Brain microvascular endothelial cell (primary cell): ENCODE measurements at places on chromosomes 1 and 21.

- DNase-seq, result no peak
Observed at GRCh38 chr1:184965944-184966860, 8.1 kb downstream of the NIBAN1 start.

- DNase-seq, result no peak
Observed at GRCh38 chr1:62304515-62304914, 14.7 kb downstream of the KANK4 start.

GRCh38 chr1:65310078-65310587 lies 790 bp downstream of the DNAJC6 start:
- peak; percentile 9 for DNase-seq

- DNase-seq, result no peak
Observed at GRCh38 chr1:155037043-155037442, 3.4 kb downstream of the DCST1 start.

- DNase-seq, result no peak
Observed at GRCh38 chr1:243435836-243436235, 180.0 kb downstream of the SDCCAG8 start.

GRCh38 chr1:71834601-71835441 lies 447.5 kb downstream of the NEGR1 start:
- DNase-seq, result no peak

DNA sequence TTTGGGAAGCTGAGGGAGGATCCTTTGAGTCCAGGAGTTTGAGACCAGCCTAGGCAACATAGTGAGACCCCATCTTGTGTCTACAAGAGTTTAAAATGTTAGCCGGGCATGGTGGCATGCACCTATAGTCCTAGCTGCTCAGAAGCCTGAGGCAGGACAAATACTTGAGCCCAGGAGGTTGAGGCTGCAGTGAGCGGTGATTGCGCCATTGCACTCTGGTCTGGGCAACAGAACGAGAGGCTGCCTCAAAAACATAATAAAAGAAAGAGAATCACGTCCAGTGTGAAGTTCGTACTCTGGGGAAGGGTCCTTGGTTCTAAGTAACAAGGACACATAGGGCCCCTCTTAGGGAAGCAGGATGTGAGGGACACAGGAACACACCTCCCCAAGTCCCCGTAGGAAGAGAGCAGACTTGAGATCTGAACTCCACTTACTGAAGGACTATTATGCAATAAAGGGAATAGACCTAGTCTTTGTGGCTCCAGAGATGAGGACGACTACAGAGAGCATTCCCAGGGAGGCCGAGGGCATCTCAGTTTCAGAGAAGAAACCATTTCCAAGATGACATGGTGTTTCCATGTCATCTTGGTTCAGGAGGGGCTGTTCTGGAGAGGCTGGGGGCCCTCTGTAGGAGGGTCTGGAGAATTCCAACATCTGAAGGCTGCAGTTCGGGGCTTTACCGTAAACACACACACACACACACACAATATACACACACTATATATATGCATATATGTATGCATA lies 10.8 kb upstream of the ENO1 start:
- DNase-seq, result no peak

DNA sequence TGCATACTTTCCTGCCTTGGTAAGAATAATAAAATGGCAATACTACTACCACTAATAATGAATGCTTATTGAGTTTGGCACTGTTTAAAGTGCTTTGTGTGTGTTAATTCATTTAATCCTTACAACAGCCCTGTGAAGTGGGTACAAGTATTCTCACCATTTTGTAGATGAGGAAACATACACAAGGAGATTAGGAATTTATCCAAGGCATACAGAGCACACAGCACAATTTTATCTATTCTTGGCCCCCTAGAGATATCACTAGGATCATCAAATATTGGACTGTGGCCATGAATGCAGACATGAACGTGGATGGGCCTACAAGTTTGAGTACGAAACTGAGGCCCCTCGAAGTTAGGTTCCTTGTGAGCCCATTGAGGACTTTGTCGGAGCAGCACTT lies 39.5 kb downstream of the TENT5C start:
- no peak for DNase-seq

- DNase-seq, result no peak
Observed at GRCh38 chr1:17924578-17924977, 169.4 kb downstream of the ACTL8 start.

DNA sequence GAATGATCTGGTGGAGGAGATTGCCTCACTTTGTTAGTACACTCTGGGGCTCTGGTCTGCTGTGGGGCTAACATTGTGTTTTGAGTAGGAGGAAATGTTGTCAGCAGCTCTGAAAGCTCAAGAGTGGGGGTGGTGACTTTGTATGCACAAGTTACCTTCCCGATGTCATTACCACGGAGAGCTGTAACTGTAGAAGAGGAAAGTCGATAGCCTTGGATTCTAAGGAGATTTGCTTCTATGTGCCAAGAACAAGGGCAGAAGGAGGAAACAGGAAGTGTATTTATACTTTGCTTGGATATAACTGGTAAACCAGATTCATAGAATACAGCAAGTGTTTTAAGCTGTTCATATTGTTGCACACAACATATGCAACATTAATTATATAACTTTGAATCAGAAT lies 196.1 kb downstream of the AMY1C start:
- DNase-seq, result no peak

GRCh38 chr1:232382671-232383070 lies 247.3 kb downstream of the SIPA1L2 start:
- DNase-seq, result no peak

- no peak for DNase-seq
Observed at GRCh38 chr1:65063025-65063424, 85.0 kb upstream of the AK4 start.

DNA sequence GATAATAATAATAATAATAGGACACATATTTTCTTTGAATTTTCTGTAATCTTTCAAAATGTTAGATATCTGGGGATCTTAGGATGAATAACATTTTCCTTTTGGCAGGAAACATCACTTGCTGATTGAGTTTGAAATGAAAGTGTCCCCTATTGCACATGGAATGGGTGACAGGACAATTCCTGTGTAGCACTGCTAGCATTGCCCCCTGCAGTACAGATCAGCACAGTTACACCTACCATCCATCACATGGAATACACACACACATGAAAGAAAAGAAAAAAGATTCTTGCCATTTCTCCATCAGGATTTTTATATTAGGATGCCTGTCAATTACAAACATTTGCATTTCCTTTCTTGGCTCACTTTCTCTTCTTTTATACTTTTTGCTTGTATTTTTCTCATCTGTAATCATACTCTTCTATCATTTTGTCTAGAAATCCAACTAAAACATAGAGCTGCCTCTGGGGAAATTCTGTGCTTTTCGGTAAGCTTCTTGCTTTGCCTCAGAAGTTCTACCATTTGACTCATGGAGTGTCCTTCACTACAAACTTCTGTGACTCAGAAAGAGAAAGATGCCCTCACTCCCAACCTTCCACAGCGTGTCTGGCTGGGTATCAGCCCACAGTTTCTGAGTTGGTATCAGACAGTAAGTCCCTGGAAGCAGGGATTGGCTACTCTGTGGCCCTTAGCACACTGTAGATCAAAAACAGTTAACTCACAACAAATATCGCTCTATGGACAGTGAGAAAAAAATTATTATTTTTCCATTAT lies 641.2 kb downstream of the PTPRC start:
- DNase-seq, result peak; percentile 46

DNA sequence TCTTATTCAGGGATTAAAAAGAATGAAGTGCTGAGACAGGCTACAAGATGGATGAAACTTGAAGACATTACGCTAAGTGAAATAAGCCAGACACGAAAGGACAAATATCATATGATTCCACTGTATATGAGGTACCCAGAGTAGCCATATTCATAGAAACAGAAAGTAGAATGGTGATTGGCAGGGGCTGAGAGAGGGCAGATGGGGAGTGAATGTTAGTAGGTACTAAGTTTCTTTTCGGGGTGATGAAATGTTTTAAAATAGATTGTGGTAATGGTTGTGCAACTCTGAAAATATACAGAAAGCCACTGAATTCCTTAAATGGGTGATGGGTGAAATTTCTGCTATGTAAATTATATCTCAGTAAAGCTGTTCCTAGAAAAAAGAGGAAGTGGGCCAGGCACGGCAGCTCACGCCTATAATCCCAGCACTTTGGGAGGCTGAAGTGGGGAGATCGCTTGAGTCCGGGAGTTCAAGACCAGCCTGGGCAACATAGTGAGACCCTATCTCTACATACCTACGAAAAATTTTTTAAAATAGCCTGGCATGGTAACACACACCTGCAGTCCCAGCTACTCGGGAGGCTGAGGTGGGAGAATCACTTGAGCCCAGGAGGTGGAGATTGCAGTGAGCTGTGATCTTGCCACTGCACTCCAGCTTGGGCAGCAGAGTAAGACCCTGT lies 15.9 kb downstream of the SLC27A3 start:
- DNase-seq, result peak; percentile 70

DNA sequence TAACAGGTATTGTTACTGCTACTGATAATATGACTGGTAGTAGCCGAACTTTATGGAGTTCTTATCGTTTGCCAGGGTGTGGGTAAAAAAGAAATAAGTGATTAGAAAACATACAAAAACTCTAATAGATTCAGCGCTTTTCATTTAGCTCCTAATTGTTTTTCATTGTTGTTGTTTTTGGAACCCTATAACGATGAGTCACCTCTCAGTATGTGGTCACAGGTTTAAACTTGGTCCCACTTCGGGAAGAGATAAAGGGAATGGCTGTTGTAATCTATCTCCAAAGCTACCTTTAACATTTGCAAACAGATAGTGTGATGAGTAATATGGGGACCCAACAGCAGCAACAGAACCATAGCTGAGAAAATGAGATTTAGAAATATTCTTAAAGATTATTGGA lies 62.7 kb upstream of the BCL10 start:
- peak; percentile 66 for DNase-seq

DNA sequence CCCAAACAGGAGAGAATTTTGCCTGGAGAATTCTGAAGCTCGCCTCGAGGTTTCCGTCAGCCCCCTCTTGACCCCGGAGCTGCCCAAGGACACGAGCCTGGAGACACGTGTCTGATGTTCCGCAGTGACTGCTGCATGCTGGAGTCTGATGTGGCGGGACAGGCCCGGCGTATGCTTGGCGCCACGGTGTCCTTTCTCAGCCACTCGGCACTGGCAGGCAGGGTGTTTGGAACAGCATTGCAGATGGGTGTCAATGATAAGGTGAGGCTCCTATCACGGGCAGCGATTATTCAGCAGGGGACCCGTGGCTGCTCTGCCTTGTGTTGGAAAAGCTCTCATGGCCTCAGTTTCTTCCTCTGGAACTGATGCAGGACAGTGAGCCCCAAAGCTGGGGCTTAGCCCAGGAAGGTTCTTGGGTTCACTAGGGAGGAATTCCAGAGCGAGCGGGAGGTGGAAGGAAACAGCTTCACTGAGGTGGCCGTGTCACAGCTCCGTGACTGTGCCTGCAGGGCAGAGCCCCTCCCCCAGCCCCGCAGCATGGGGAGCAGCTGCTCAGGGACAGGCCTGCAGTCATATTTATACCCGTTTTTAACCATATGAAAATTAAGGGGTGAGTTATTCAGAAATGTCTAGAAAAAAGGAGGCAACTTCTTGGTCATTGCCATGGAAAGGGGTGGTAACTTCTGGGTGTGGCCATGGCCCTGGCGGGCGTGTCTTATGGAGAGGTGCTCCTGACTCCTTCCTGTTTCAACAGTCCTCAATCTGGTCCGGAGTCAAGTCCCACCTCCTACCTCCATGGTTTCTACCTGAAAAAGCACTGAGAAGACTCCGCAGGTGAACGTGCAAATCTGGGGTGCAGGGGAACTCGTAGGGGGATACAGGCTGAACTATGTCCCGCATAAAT lies 123.4 kb downstream of the SIK1 start:
- DNase-seq, result no peak

DNA sequence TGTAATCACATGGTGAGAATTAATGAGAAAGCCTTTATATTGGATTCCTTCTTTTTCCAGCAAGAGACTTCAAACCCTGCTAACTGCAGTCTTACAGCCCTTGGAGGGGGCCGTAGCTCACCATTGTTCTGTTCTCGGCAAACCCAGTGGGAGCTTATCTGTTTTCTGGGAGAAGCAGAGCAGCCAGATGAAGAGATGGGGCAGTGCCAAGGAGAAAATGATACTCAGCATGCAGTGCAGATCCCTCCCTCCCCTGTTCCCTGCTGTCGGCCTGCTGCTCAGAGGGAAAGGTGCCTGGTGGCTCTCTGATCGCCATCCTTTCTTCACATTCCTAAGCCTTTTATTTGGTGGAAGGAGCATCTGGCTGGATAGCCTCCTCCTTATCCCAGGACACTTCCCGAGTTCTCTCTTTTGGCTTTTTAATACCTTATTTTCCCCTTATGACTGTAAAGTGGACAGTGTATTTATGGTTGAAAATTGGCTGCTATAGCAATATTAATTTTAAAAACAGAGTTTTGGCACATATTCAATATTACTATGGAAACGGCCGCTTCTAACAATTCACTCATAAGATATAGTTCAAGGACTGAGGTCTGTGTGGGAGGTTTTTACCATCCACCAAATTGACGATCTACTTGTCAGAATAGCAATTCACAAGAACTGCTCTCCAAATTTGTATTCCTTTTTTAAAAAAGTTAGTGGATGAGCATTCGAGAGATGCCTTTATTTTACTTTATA lies 203.4 kb downstream of the CRB1 start:
- DNase-seq, result no peak

DNA sequence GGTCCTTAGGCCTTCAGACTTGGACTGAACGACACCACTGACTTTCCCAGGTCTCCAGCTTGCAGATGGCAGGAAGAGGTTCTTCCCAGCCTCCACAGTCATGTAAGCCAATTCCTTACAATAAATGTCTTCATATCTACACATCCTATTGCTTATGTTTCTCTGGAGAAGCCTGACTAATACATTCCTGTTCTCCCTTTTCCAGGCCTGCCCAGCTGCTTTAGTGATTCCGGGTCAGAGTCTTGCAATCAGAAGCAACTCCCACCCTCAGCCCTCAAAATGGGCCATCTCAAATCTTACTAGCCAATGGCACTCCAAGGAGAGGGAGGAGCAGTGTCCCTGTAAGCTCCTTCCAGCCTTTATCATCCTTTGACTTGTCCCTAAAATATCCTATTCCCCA lies 16.4 kb upstream of the CPT2 start:
- peak; percentile 30 for DNase-seq

DNA sequence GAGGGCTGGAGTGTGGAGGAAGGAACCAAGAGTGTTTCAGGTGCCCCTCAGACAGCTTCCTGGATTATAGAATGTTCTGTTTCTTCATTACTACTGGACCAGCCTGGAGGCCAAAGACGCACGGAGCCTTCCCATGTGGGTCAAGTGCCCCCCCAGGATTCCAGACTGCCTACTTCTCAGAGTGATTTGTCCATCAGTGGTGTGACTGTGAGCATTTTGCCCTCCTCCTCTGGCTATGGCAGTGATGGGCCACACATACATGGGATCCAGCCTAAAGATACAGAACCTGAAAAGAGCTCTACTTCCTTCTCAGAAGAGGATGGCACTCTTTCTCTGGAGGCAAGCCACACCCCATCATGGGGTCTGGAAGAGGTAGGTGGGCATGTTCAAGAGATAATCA lies 64.9 kb downstream of the MACF1 start:
- DNase-seq, result no peak

DNA sequence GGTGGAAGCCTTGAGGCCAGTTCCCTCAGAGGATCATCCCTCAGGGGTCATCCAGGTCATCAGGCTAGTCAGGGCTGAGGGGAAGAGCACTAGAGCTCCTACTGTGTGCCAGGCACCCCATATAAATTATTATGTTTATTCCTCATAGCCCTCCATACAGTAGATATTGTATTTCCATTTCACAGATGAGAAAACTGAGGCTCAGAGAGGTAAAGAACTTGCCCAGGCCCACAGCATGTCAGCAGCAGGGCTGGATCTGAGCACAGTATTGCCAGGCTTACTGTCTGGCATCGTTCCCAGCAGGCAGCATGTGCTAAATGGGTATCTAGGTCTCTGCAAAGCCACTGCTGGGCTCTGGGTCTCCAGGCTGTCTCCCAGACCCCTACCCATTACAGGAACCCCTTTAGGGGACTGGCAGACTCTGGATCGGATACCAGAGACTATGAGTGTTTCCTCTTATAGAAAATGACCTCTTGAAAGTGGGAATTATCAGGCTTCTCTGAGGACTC lies 153.3 kb downstream of the PTPRU start:
- DNase-seq, result no peak
